Endodermal cell (in vitro differentiated cells): ENCODE measurements at places on chromosomes 7 and 10.
A peak's percentile ranks its signal among the peaks of the same experiment; 100 is the strongest.

- DNase-seq, result no peak
- no peak overlapping the region for H3K27ac ChIP-seq
- H3K4me1 ChIP-seq, result no peaks in the 10 kb centered on the region
- H3K4me3 ChIP-seq, result no peak overlapping the region
- no peaks in the 10 kb centered on the region for H3K36me3 ChIP-seq
- H3K27me3 ChIP-seq, result no peaks in the 10 kb centered on the region
These were observed 39.7 kb upstream of the TNKS2 start for GRCh38 chr10:91758303-91759146.

DNA sequence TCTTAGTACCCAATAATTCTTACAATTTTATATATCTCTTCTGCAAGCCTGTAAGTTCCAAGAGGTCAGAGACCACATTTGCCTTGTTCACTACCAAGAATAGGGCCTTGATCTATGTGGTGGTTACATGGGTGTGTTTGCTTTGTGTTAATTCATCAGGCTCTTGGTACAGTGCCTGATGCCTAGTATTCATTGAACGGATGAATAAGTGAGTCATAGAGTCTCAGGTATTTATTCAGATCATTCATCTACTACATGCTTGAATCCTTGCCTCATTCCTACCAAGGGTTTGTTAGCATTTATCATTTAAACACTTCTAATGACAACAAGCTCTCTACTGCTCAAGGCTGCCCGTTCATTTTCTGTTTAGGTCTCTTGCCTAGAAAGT lies 11.3 kb upstream of the SGPL1 start:
- no peak for DNase-seq
- no peak overlapping the region for H3K4me3 ChIP-seq
- no peak overlapping the region for H3K27ac ChIP-seq
- H3K36me3 ChIP-seq, result no peaks in the 10 kb centered on the region

DNA sequence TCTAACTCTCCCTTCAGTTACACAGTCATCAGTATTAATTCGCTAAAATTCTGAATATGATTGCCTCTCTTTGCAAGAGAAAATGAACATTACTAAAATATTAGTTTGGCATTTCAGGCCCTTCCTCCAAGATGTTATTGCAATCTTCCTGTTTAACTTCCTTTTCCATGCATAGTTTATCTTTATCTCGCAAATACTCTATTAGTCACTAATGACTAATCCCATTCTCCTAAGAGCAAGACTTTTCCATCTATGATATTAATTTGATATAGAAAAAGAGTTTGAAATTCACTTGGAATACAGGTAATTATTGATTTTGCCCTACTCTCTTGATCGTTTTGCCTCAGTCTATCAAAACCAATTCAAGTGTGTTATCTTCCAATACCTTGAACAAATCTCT lies 41.8 kb upstream of the SEMA3A start:
- no peak for DNase-seq
- no peak overlapping the region for H3K4me3 ChIP-seq
- H3K27ac ChIP-seq, result no peak overlapping the region
- H3K27me3 ChIP-seq, result no peaks in the 10 kb centered on the region
- H3K4me1 ChIP-seq, result no peaks in the 10 kb centered on the region
- no peaks in the 10 kb centered on the region for H3K36me3 ChIP-seq

DNA sequence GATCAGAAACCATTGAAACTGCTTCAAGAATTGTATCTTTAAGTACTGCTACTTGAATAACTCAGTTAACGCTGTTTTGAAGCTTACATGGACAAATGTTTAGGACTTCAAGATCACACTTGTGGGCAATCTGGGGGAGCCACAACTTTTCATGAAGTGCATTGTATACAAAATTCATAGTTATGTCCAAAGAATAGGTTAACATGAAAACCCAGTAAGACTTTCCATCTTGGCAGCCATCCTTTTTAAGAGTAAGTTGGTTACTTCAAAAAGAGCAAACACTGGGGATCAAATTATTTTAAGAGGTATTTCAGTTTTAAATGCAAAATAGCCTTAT lies 14.7 kb downstream of the HNRNPA2B1 start:
- H3K27ac ChIP-seq, result no peak overlapping the region
- peaks cover 45% of the 10 kb centered on the region for H3K36me3 ChIP-seq
- no peak for DNase-seq
- no peak overlapping the region for H3K4me3 ChIP-seq
- H3K4me1 ChIP-seq, result no peaks in the 10 kb centered on the region

- peaks cover 6% of the 10 kb centered on the region for H3K4me1 ChIP-seq
- peak overlapping the region; percentile 98 for H3K4me3 ChIP-seq
- peak; percentile 73 for DNase-seq
- H3K27ac ChIP-seq, result peak overlapping the region; percentile 21
These were observed 1.7 kb downstream of the IGF2BP3 start for GRCh38 chr7:23468526-23469149.

DNA sequence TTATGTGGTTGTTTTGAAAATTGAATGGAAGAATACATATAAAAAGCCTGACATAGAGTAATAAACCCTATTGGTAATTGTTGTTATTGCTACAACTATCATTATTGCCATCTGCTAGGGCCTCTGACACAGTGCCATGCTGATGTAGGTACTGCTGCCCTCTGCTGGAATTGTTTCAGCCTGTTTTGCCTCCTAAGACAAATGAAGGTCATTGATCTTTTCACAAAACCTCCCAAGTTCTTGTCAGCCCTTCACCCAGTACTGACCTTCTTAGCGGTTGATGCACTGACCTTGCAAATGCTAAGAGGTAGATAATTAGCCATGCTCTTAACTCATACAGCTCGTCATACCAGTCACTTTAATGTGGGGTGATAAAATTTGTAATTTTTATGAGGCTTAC lies 975.2 kb downstream of the SORCS1 start:
- no peaks in the 10 kb centered on the region for H3K36me3 ChIP-seq
- peak; percentile 85 for DNase-seq
- H3K4me3 ChIP-seq, result no peak overlapping the region
- no peaks in the 10 kb centered on the region for H3K4me1 ChIP-seq

GRCh38 chr7:91949221-91950009 lies 8.8 kb downstream of the AKAP9 start:
- no peak overlapping the region for H3K27ac ChIP-seq
- H3K36me3 ChIP-seq, result peaks cover 13% of the 10 kb centered on the region
- no peak for DNase-seq
- no peak overlapping the region for H3K4me3 ChIP-seq
- H3K27me3 ChIP-seq, result no peaks in the 10 kb centered on the region
- H3K4me1 ChIP-seq, result peaks cover 2% of the 10 kb centered on the region

GRCh38 chr10:98513704-98514103 lies 67.0 kb upstream of the HPS1 start:
- H3K4me1 ChIP-seq, result peaks cover 3% of the 10 kb centered on the region
- H3K4me3 ChIP-seq, result no peak overlapping the region
- H3K27me3 ChIP-seq, result no peaks in the 10 kb centered on the region
- DNase-seq, result no peak
- H3K27ac ChIP-seq, result no peak overlapping the region
- no peaks in the 10 kb centered on the region for H3K36me3 ChIP-seq

DNA sequence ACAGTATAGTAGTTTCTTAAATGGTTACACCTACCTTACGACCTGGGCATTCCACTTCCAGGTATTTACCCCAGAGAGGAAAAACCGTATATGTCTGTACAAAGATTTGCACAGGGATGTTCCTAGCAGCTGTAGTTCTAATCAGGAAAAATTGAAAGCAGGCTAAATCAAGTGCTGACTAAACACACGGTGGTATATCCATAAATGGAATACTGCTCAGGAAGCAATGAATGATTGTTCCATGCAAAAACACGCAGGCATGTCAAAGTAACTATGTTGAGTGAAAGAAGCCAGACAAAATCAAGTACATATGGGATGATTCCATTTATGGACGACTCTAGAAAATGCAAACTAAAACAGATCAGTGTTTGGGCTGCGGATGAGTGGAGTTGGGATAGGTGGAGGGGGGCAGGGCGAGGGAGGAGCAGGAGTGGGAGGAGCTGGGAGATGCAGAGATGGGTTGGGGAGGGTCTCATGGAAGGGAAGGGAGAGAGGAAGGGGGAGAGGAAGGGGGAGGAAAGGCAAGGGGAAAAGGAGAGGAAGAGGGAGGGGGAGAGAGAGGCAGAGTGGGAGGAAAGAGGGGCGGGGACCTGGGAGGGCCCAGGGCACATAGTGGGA lies 484 bp upstream of the MSRB2 start:
- no peaks in the 10 kb centered on the region for H3K4me1 ChIP-seq
- no peak for DNase-seq
- H3K36me3 ChIP-seq, result no peaks in the 10 kb centered on the region
- H3K27me3 ChIP-seq, result no peaks in the 10 kb centered on the region
